ENCODE measurements at places on chromosomes 2 and 18.

DNA sequence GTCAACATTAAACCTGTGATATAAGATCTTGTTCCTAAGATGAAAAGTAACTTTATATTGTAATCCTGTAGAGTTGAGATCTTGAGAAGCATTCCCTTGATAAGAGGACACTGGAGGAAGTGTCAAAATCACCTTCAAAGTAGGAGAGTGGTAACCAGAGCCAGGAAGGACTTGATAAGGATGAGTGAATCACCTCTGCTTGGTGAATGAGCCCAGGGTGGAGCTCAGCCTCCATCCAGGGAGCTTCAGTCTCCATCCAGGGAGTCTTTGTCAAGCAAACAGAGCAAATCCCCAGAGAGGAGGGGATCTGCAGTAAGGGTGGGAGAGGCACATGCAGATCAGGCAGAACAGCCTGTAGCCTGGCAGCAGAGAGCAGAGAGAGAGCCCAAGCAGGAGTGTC, 167.1 kb upstream of the SIX2 start:
- DNase-seq, result no peak

GRCh38 chr18:5456577-5457461, 87.0 kb downstream of the EPB41L3 start:
- no peak for DNase-seq

DNA sequence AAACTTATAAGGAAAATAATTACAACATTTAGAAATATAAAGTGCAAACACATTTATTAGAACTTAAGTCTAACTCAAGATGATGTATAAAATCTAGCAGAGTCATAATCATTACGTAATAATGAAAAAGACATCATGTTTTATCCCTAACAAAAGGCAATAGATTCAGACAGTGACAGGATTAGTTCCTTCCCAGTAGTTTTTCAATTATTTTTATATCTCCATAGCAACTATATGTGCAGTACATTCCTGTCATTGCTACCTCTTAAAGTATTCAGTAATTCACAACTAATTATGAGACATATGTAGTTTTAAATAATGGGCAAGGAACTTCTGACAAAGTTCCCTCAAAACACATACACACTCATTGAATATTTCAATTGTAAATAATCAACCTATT, 687.9 kb downstream of the CCDC85A start:
- no peak for DNase-seq

GRCh38 chr2:216880509-216881184, 20.8 kb upstream of the TNP1 start:
- no peak for DNase-seq

- DNase-seq, result no peak
These were observed 70.8 kb upstream of the SLC39A10 start for GRCh38 chr2:195586062-195586714.

GRCh38 chr2:7845332-7845731, 836.5 kb upstream of the ID2 start:
- DNase-seq, result no peak

GRCh38 chr18:75100832-75101630, 107.9 kb downstream of the PTGR3 start:
- no peak for DNase-seq

DNA sequence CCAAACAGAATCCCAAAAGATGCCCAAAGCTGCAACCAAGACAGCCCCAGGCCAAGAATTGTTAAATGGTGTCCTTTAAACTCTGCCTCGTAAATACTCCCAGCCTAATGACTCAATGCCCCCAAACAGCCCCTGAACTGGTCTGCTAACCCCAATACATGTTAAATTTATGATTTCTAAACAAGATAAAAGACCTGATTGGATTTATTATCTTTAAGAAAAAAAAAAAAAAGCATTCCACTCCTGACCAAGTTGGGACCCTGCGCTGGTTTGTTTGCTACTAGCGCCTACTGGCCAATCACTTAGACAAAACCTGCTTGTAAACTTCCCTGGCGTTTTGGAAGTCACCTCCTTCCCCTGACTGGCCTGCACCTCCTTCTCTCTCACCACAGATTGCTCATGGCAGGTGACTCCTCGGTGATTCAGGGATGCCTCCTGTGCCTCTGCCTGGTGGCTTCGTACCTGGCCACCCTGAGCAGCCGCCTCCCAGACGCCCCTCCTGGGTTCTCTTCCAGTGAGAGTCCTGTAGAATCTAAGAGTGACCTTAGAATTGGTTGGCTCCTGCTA, 121.3 kb downstream of the BCL11A start:
- no peak for DNase-seq

DNA sequence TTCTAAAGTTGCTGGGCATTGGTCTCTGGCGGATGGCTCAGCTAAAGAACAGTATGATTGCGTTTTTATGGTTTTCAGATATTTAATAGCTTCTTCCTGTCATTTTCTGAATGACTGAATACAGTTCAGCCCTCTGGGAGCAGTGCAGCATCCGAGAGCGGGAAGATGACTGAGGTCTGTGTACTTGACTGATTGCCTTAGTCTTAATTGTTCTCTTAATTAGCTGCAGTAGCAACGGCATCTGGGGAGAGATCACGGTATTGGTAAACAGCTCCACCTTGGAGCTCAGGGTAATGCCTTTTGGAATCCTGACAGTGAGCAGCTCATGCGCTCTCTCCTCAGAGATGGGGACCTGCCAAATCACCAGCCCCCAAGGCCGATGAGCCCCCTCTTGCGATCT, 481.4 kb upstream of the SPRED2 start:
- DNase-seq, result no peak

DNA sequence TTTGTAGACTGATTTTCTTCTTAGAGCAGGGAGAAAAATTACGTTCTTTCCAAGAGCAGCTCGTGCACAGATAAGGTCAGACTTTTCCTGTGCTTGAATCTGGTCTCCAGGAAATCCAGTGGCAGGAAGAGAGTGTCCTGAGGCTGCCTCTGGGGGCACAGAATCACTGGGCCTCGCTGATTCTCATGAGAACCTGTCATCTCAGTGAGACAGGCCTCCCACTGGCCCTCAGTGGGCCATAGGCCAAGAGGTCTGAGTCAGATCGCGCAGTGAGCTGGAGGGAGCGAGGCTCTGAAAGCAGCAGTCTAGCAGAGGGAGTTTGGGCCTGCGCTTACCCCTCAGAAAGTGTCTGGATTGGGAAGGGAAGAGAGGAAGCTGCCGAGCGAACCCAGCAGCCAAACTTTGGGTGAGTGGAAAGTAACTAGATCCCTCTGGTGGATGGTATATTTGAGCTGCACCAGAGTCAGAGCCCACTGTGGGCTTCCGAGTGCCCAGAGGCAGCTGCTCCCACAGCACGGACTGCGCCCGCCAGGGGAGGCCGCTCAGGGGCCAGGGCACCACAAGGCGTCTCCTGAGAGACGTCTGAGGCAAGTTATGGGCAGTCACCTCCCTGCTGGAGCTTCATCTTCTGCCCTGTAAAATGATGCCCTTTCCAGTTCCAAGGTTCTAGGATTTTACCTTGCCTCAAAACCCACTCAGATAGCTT, 8.2 kb downstream of the GDF7 start:
- DNase-seq, result no peak

- no peak for DNase-seq
These were observed 34.0 kb upstream of the SALL3 start for GRCh38 chr18:78945628-78946027.

- no peak for DNase-seq
These were observed 112.0 kb downstream of the QPCT start for GRCh38 chr2:37456479-37456878.

GRCh38 chr2:80059447-80059846, 245.1 kb downstream of the LRRTM1 start:
- DNase-seq, result no peak

DNA sequence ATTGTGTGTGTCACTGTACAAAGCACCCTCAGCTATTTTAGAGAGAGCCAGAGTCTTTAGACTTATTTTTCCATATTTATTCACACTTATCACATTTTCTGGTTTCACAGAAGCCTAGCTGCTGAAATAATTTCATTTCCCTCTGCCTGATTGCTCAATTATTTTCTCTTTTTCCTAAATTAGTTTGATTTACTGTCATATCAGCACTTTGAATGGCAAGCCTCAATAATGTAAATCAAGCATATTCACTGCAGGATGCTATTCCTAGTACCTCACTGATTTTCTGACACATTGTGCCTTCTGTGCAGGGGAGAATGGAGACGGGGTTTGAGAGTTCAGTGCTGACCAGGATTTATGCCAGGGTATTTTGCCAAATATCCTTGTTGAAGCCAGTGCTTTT, 48.3 kb downstream of the CPS1 start:
- no peak for DNase-seq

DNA sequence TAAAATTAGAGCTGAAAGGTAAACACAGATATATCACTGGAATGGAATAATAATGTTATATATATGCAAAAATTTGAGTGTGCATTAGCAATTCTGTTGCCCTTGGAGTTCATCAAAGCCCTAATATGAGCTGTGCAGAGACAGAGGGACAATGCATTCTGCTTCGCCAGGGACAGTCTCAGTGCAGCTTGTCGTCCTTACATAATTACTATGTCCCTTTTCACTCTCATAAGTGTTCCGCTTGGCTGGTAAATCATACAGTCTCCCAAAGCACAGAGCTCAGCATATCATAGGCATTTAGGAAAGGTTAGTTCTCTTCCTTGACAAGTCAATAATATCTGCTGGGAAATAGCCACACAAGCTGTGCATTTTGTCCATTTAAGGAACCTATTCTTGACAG, 30.7 kb downstream of the MAPK4 start:
- peak; percentile 33 for DNase-seq
